B cell (primary cell): ENCODE measurements at places on chromosomes 7 and 10.

GRCh38 chr10:71623098-71623985, 96.2 kb downstream of the C10orf105 start:
- DNase-seq = no peak

DNA sequence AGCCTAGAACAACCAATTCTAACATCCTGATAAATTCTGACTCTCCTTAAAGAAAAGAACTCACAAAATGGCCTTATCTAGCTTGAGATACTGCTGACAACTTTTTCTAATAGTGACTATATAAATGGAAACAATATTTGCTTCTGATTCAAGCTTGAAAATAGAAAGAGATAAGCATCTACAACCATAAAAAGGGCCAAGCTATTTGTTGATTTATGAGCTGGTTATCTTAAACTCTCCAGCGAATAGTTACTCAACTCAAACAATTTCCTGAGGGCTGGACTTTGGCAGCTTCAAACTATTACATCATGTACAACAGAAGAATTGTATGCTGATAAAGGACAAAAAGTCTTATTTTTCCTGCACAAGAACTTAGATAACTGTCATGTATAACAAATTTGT, 4.6 kb downstream of the USP54 start:
- DNase-seq = no peak

GRCh38 chr7:28008911-28009310, 171.7 kb downstream of the JAZF1 start:
- DNase-seq = no peak

- no peak for DNase-seq
These were observed 39.4 kb downstream of the MMRN2 start for GRCh38 chr10:86918022-86918471.

- no peak for DNase-seq
These were observed 174.5 kb downstream of the TPST1 start for GRCh38 chr7:66379542-66380160.

DNA sequence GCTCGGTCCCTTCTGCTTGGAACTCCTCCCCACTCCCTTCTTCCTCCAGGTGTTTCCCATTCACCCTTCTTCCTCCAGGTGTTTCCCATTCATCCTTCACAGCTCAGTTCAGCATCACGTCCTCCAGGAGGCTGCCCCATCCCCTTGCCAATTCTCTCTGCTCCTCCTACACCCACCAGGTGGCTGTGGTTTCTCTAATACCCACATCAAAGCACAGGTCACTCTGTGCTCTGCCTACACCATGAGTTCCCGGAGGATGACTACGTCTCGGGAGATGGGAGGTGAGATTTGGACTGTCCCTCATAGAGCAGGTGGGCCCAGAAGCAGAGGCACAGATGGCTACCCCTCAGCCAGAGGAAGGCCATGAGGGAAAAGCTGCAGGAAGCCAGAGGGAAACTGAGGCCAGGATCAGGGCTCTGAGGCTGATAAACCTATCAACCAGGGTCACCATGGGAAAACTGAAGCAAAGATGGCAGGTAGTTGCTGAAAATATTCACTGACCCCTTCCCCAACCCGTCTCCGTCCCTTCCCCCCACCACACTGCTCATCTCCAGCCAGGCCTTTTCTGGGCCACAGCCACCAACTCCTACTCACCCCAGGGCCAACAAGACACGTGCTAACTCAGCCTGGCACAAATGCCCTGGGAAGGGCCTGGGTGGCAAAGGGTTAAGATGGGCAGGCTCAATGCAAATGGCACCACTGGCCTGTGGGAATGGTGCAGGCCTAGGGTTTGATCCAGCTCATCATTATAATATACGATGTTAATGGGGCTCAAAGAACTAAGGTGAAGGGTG, 56.6 kb upstream of the CPXM2 start:
- no peak for DNase-seq

DNA sequence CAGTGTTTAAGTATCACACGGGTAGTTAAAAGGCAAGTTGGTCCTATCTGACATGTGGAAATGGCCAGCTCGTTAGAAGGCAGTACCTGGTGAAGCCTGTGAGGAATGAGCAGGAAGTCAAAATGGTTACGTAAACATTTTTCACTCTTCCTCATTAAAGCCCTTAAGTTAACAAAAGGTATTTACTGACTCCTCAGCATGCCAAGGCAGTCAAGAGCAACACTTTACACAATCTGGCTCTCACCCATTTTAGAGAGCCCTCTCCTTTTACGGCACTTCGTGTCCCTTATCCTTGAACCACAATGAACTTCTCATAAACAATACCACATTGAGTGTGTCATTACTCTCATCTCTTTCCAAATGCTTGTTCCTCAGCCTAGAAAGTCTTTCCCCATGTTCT, 11.0 kb upstream of the RSBN1L start:
- no peak for DNase-seq

GRCh38 chr7:69800495-69800894, 202.2 kb downstream of the AUTS2 start:
- no peak for DNase-seq

- no peak for DNase-seq
These were observed 28.0 kb upstream of the HABP2 start for GRCh38 chr10:113524539-113525490.

- DNase-seq = no peak
These were observed 485.1 kb downstream of the GLRX3 start for GRCh38 chr10:130621231-130621775.

GRCh38 chr10:27826369-27826768, 80.8 kb upstream of the MKX start:
- DNase-seq = no peak

GRCh38 chr7:73526896-73527821, 5.1 kb upstream of the BAZ1B start:
- DNase-seq = no peak

DNA sequence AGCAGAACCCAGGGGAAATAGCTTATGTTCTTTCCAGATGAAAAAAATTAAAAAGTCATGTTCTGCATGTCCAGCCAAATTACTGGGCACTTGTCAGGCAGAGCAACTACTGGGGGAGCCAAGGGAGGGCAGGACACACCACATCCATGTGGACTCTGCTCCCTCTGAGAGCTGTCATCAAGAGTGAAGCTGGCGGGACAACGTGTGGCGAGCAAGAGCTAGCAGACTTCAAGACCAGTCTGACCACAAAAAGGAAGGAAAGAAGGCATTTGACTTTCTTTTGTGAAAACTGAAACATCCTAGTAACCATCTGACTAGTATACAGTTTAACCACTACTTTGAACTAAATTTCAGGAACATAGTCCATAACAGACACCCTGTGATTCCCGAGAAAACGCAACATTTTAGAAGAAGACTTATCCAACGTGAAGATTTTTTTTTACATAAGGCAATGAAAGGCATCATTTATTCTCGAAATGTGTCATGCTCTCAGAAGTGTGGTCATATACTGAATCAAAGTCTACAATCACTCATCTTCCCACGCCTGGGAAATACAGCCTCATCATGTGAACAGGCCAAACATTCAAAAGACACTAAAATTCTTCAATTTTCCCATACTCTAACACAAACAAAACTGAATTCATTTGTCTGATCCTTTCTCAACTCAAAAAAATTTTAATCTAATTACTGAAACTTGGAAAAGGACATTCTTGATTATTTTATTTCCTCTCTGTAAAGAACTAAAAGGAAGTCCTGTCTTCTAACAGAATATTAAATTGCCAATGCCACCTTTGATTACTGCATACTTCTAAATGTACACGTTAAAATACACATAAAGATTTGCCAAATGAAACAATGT, 15.5 kb downstream of the CYTH3 start:
- peak; percentile 19 for DNase-seq

DNA sequence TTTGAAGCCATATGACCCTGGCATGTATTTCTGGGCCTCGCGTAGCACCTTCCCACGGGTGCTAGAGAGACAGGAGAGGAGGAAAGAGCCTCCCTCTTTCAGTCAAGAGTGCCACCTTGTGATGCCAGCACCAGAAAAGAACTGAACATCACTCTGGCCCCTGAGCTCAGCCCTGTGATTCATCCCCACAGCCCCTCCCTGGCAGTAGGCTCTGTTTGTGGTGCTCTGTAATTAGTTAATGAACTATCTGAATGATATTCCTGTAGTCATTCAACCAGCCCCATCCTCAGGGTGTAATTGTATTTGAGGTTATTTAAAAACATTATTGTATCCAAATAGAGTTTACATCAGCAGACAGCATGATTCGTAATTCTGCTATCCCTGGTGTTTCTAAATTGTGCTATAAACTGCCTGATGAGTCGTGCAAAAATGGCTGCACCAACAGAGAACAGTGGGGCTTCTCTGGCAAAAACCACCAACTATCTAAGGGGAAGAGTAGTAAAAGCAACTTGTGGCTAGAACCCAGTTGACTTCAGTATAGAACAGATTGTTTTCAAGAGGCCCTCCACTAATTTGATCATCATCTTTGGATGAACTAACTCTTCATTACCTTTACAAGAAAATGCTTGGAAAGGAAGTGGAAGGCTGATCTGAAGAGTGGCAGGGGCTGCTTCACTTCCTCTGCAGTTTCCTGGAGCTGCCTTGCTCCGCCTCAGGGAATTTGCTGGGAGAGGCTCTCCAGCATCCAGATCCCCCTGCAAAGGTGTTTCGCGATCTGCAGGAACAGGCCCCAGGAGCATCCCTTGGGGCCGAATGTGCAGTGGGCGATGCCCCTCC, 23.7 kb upstream of the TIAL1 start:
- DNase-seq = no peak

GRCh38 chr7:141348728-141349127, 202.5 kb upstream of the AGK start:
- DNase-seq = no peak

- DNase-seq = peak; percentile 24
These were observed 884 bp downstream of the ICA1 start for GRCh38 chr7:8260871-8261694.

- DNase-seq = no peak
These were observed 243.4 kb upstream of the PPP2R2D start for GRCh38 chr10:131657318-131657984.

GRCh38 chr7:30412782-30413504, 65.6 kb downstream of the NOD1 start:
- peak; percentile 35 for DNase-seq

DNA sequence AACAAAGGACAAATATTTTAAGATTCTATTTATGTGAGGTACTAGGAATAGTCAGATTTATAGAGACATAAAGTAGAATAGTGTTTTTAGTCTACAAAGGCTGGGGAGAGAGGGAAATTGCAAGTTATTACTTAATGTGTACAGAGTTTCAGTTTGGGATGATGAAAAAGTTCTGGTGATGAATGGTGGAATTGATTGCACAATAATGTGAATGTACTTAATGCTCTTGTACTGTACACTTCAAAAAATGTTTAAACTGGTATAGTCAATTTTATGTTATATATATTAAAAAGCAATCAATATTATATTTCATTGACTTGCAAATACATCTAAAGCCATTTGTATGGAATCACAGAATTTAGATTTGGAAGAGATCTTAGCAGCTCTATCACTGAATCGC, 213.4 kb downstream of the PPP1R3A start:
- no peak for DNase-seq

DNA sequence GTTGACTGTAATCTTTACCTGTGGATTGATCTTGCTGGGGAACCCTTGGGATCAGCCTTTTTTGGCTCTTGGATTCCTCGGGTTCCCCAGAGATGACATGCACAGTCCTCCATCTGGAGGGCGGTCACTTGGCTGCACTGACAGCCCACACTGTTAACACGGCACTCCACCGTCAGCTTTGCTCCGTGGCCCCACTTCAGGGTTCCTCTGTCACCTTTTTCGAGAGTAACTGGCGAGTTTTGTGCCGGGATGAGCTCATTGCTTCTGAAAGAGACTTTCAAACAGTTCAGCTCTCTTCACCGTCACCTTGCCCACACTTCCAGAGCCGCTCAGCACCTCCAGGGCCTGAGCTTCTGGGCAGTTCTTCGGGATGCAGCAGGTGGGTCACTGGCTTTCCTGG, 42.4 kb downstream of the PROSER2 start:
- DNase-seq = no peak

DNA sequence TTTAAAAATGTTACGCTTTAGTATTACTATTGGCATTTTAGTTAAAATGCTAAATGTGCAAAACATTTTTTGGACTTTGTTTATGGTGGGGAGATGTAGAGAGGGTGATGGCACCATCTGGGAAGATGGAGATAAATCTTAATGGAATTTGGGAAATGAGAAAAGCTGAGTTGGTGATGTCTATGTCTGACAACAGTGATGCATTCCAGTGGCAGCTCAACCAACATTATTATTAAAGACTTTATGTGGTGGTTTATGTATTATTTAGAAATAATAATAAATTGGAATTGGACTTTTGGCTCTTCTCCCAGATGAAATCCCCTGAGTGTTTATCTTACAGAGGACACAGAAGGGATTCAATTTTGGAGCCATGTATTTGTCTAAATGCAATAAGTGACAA, 77.6 kb downstream of the SEC23IP start:
- no peak for DNase-seq

DNA sequence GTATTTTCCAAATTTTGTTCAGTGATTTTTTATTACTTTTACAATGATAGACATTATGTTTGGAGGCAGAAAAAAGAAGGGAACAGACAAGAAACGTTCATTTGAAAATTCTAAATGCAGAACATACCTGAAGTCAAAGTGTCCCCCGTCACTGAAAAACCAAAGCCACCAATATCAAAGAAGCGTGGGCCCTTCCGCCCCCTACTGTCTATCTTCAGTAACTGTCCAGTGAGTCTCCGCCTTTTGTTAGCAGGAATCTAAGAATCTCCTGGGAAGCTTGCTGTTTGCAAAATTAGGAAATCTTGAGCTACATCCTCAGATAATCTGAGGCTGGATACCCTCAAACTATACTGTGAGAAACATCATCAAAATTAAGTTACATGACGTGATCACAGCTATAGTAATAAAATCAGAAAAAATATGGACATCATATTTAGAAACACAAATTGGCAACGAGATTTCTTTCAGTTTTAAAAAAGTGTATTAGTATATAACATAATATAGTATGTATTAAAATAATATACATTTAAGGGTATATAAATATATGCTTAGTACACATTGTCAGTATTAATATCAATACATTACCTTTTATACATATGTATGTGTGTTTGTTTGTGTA, 169.3 kb upstream of the AKR1E2 start:
- peak; percentile 69 for DNase-seq
